ENCODE measurements at places on chromosomes 5 and 9. TPM values are rescaled to one million over a fixed set of nuclear protein-coding genes. Genes with fewer than 3 reads are reported as not detected.

The TTLL11 gene
- total RNA-seq, result 8.8 TPM

DNA sequence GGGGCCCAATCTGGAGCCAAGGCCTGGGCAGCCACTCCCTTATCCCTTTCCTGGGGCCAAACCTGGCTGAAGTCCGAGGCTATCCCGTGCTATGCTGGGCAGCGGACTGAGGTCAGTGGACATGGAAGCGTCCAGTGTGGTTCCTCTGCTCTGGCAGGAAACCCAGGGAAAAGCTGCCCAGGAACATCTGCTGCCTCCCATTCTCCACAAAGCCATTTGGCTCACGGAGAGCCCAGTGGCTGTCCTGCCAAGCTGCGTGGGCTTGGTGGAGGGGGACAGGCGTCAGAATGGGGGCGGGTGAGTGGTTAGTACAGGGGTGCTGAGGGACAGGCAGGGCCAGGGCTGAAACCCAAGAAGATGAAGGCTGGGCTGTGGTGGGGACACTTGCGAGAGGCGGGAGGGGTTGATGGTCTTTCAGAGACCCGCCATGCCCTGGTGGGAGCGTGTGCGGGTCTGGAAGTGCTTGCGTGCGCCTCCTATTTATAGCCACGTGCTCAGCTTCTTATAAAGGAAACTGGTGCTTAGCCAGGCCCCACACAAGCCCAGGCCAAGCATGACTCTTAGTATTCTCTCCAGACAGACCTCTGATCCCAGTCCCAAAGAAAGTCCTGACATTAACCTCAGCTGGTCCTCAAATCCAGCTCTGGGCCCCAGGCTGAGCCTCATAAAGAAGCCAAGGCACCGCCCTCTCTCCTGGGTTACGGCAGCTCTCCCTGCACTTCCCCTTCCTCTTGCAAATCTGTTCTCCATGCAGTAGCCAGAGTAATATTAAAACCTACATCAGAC, 9.4 kb upstream of the SLC6A7 start:
- H3K27ac ChIP-seq, result no peak overlapping the region
- H3K4me1 ChIP-seq, result peaks cover 28% of the 10 kb centered on the region
- no peaks in the 10 kb centered on the region for H3K27me3 ChIP-seq
- no peak for DNase-seq

DNA sequence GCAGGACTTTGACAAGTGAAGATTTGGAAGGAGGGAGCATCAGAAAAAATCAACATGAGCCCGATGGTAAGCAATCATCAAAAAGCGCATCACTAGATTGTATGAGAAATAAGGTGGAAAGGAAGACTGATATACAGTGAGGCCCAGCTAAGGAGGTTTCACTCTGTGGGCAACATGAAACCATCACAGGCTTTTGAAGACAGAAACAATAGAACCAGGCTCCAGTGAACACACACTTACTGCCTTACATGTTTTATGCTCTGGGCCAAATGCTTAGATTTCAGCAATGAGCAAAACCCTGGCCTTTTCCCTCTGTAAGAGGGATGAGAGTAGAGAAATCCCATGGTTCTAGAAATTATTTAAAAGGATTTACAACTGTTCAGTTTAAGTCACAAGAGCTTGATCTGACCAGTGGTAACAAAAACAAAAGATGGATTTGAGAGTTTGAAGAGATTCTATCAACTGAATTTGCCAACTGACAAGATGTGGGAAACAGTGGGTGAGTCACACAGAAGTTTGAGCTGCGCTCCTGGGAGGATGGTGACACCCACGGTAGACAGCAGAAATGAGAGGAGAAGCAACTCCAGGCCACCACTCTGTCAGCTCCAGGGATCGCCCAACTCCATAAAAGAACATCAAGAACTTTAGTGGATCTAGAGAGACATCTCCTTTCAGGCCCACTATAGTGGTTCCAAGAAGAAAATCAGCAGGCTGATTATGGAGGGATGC, 261.8 kb downstream of the MCTP1 start:
- H3K4me3 ChIP-seq, result no peak overlapping the region
- no peaks in the 10 kb centered on the region for H3K4me1 ChIP-seq
- DNase-seq, result no peak
- no peaks in the 10 kb centered on the region for H3K36me3 ChIP-seq
- H3K27me3 ChIP-seq, result no peaks in the 10 kb centered on the region

The FRRS1L gene
- 0.02 TPM for total RNA-seq

DNA sequence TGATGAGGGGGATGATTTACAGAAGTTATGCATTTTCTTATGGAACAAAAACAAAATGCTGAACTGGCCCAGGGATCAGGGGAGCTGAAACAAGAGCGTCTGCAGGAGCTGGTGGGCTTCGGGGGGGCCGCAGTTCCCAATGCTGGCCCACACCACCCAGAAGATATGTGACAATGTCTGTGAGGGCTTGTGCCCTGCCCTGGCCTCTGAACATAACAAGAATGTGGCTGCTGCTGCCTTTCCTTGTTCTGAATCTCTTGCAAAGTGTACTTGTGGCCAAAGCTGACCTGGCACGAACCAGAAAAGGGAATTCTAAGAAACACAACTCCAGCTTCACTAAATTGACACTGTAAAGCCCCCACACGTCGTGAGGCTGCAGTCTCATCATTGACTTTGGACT, 66.7 kb downstream of the SEC61B start:
- no peaks in the 10 kb centered on the region for H3K36me3 ChIP-seq
- no peaks in the 10 kb centered on the region for H3K4me1 ChIP-seq
- H3K4me3 ChIP-seq, result no peak overlapping the region
- DNase-seq, result no peak

- no peak overlapping the region for H3K4me3 ChIP-seq
- no peaks in the 10 kb centered on the region for H3K27me3 ChIP-seq
- H3K4me1 ChIP-seq, result peaks cover 52% of the 10 kb centered on the region
- H3K36me3 ChIP-seq, result no peaks in the 10 kb centered on the region
- DNase-seq, result no peak
Observed at GRCh38 chr5:154367101-154367500, 78.7 kb upstream of the SAP30L start.

DNA sequence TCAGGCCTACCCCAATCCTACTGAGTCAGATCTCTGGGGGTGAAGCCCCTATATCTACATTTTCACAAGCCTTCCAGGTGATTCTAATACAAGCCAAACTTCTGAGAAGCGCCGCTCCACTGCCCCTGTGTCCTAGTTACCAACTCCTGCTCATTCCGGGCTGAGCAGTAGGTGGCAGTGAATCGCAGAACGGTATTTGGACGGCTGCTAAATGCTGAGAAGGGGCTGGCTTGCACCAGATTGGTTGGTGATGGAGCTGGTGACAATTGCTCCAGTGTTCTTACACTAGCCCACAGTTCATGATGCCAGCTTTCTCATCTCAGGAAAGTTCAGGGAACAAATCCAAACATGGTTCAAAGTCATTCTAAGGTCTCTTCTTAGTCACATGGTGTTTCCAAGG, 31.1 kb upstream of the FGF1 start:
- H3K4me3 ChIP-seq, result no peak overlapping the region
- H3K27me3 ChIP-seq, result no peaks in the 10 kb centered on the region
- H3K4me1 ChIP-seq, result 0 out of 2 replicates have a peak, but pooled peaks cover 3% of the 10 kb centered on the region
- no peaks in the 10 kb centered on the region for H3K36me3 ChIP-seq
- H3K27ac ChIP-seq, result no peak overlapping the region
- DNase-seq, result peak; percentile 76
